Panc1 (cell line): ENCODE measurements at places on chromosomes 12 and 14. TPM values are rescaled to one million over a fixed set of nuclear protein-coding genes. Genes with fewer than 3 reads are reported as not detected.

Gene IGFBP6
- total RNA-seq: 4.7 TPM

GRCh38 chr14:105472486-105472991 lies 2.1 kb upstream of the CRIP2 start:
- DNase-seq: no peak
- H3K27ac ChIP-seq: peak overlapping the region; percentile 66
- no peaks in the 10 kb centered on the region for H3K27me3 ChIP-seq
- H3K36me3 ChIP-seq: no peaks in the 10 kb centered on the region; the same call in 1 of the 2 replicates
- H3K4me1 ChIP-seq: peaks cover 49% of the 10 kb centered on the region

GRCh38 chr12:50525422-50525821 lies 20.6 kb downstream of the DIP2B start:
- no peaks in the 10 kb centered on the region for H3K36me3 ChIP-seq
- H3K27me3 ChIP-seq: no peaks in the 10 kb centered on the region
- H3K4me1 ChIP-seq: peaks cover 7% of the 10 kb centered on the region; the same call in 1 of the 2 replicates
- H3K27ac ChIP-seq: no peak overlapping the region

GRCh38 chr12:2273751-2274150 lies 221.0 kb downstream of the CACNA1C start:
- no peaks in the 10 kb centered on the region for H3K36me3 ChIP-seq
- no peaks in the 10 kb centered on the region; the same call in 1 of the 2 replicates for H3K27me3 ChIP-seq
- no peak for DNase-seq
- H3K4me1 ChIP-seq: no peaks in the 10 kb centered on the region
- no peak overlapping the region for H3K4me3 ChIP-seq

- no peak overlapping the region for H3K27ac ChIP-seq
- peaks cover 22% of the 10 kb centered on the region for H3K36me3 ChIP-seq
- no peaks in the 10 kb centered on the region for H3K4me1 ChIP-seq
Observed at GRCh38 chr14:95107711-95108110, 49.6 kb downstream of the DICER1 start.

GRCh38 chr14:35220920-35221319 lies 71.3 kb upstream of the PSMA6 start:
- H3K4me3 ChIP-seq: no peak overlapping the region
- no peaks in the 10 kb centered on the region for H3K4me1 ChIP-seq
- no peaks in the 10 kb centered on the region for H3K27me3 ChIP-seq
- H3K27ac ChIP-seq: no peak overlapping the region
- no peak for DNase-seq

Gene SALL2
- total RNA-seq: 1.5 TPM

DNA sequence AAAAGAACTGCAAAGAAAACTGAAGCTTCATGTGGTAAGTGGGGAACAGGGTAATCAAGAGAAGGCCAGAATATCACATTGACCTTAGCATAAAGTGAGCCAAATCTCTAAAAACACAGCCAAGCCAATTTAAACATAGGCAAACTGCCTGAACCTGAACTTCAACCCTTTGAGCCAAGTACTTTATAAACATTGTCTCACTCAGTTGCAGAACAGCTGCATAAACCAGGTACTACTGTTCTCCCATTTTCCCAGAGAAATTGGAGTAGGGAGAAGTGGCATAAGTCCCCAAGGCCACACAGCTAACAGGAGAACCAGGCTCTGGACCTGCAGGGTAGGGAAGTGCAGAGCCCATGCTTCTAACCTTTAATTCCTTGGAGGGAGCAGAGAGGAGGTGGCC lies 30.4 kb upstream of the FKBP4 start:
- H3K4me3 ChIP-seq: no peak overlapping the region
- no peaks in the 10 kb centered on the region for H3K36me3 ChIP-seq
- H3K27me3 ChIP-seq: no peaks in the 10 kb centered on the region
- H3K27ac ChIP-seq: no peak overlapping the region

Gene OR4E2
- total RNA-seq: not detected

- H3K4me1 ChIP-seq: no peaks in the 10 kb centered on the region
- H3K4me3 ChIP-seq: no peak overlapping the region
- no peaks in the 10 kb centered on the region for H3K27me3 ChIP-seq
- no peaks in the 10 kb centered on the region for H3K36me3 ChIP-seq
- DNase-seq: no peak
Observed at GRCh38 chr12:98612696-98613334, 19.3 kb downstream of the SLC25A3 start.

GRCh38 chr12:75177997-75178396 lies 31.6 kb downstream of the KCNC2 start:
- no peaks in the 10 kb centered on the region for H3K36me3 ChIP-seq
- H3K4me1 ChIP-seq: no peaks in the 10 kb centered on the region
- DNase-seq: peak; percentile 67

- H3K4me1 ChIP-seq: no peaks in the 10 kb centered on the region
- no peak overlapping the region for H3K4me3 ChIP-seq
- no peaks in the 10 kb centered on the region for H3K36me3 ChIP-seq
- H3K27me3 ChIP-seq: no peaks in the 10 kb centered on the region
Observed at GRCh38 chr12:75097003-75097402, 112.6 kb downstream of the KCNC2 start.

Gene CLEC9A
- total RNA-seq: not detected

GRCh38 chr12:29283969-29284700 lies 96.8 kb downstream of the ERGIC2 start:
- H3K4me1 ChIP-seq: no peaks in the 10 kb centered on the region
- no peak for DNase-seq
- no peaks in the 10 kb centered on the region for H3K36me3 ChIP-seq
- H3K27ac ChIP-seq: no peak overlapping the region
- H3K4me3 ChIP-seq: no peak overlapping the region

Gene NGB
- not detected for total RNA-seq

Gene SCYL2
- total RNA-seq: 45.3 TPM

DNA sequence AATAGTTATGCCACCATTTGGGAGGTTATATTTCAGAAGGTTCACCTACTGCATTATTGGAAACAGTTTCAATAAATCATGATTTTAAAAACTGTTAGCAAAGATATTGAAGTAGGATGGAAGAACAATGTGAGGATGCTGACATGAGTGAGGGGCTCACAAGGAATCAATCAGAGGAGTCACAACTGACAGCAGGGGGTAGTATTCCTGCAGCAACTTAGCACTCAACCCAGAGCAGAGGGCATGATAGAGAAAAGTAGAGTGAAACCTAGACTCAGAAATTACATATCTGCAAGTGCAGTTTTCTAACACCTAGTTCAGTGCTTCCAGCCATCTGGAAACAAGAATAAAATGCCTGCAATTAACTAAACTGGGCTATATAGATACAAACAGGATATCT lies 772.5 kb upstream of the USP15 start:
- H3K27ac ChIP-seq: no peak overlapping the region
- no peaks in the 10 kb centered on the region for H3K4me1 ChIP-seq
- no peaks in the 10 kb centered on the region for H3K36me3 ChIP-seq
- H3K4me3 ChIP-seq: no peak overlapping the region
- no peak for DNase-seq

GRCh38 chr14:93538413-93538812 lies 107.7 kb downstream of the UNC79 start:
- no peaks in the 10 kb centered on the region for H3K36me3 ChIP-seq
- no peak overlapping the region for H3K4me3 ChIP-seq
- DNase-seq: no peak
- H3K27ac ChIP-seq: no peak overlapping the region
- no peaks in the 10 kb centered on the region for H3K4me1 ChIP-seq

- no peaks in the 10 kb centered on the region for H3K4me1 ChIP-seq
- no peak overlapping the region for H3K27ac ChIP-seq
- no peak for DNase-seq
- H3K36me3 ChIP-seq: no peaks in the 10 kb centered on the region
Observed at GRCh38 chr14:78610994-78611393, 440.8 kb downstream of the NRXN3 start.

DNA sequence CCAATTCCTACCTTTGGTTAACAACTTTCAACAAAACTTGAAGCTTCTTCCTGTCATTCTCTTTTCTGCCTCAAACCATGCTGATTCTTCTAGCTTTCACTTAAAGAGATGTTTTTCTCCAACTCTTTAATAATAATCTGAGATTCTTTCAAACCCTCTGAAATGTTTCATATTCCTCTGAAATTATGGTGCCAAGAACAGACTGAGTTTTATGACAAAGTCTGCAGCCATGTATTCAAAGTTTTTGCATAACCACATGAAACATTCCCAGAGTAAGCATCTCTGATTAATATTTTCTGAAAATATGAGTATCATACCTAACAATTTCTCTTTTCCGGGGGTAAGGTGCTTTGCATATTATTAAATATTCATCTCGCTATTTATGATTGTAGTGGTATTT lies 59.1 kb upstream of the DCN start:
- H3K4me3 ChIP-seq: no peak overlapping the region
- no peaks in the 10 kb centered on the region for H3K4me1 ChIP-seq
- no peak overlapping the region for H3K27ac ChIP-seq
- no peaks in the 10 kb centered on the region for H3K36me3 ChIP-seq
- DNase-seq: no peak

DNA sequence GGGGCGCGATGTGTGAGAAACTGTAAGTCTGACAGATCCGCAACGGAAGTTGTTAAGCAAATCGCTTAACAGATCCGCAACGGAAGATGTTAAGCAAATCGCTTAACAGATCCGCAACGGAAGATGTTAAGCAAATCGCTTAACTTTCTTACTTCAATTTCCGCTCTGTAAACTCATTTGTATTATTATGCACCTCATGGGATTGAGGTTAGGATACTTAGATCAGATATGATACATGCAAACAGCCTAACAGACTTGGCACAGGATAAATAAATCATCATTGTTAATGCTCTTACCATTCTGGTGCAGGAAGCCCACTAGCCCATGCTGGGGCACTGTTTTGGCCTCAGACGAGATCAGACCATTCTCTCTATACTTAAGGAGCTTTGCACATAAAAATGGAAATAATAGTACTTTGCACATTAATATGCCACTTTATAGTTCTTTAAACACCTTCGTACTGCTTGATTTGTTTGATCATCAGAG lies 399 bp downstream of the NCAPD2 start:
- peak overlapping the region; percentile 93 for H3K4me3 ChIP-seq
- H3K36me3 ChIP-seq: peaks cover 23% of the 10 kb centered on the region
- peak overlapping the region; percentile 97 for H3K27ac ChIP-seq
- no peak for DNase-seq
- peaks cover 17% of the 10 kb centered on the region for H3K4me1 ChIP-seq

DNA sequence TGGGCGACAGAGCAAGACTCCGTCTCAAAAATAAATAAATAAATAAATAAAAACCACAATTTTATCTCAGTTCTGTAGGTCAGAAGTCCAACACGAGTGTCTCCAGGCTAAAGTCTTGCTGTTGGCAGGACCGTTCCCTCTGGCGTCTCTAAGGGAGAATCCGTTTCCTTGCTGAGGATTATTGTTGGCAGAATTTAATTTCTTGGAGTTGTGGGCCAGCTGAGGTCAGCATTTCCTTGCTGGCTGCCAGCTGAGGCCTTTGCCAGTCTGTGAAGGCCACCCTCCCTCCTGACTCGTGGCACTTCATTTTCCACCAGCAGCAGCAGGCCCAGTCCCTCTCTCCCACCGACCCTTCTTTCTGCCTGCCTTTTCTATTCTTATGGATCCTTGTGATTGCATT lies 17.2 kb downstream of the PSMC1 start:
- H3K27ac ChIP-seq: no peak overlapping the region
- DNase-seq: no peak
- no peaks in the 10 kb centered on the region for H3K4me1 ChIP-seq

Gene GUCY2C
- total RNA-seq: 0.13 TPM

GRCh38 chr12:56683-57346 lies 9.8 kb upstream of the IQSEC3 start:
- peaks cover 48% of the 10 kb centered on the region for H3K27me3 ChIP-seq
- H3K4me3 ChIP-seq: no peak overlapping the region
- H3K27ac ChIP-seq: no peak overlapping the region
- no peaks in the 10 kb centered on the region for H3K36me3 ChIP-seq
- H3K4me1 ChIP-seq: no peaks in the 10 kb centered on the region
- no peak for DNase-seq

DNA sequence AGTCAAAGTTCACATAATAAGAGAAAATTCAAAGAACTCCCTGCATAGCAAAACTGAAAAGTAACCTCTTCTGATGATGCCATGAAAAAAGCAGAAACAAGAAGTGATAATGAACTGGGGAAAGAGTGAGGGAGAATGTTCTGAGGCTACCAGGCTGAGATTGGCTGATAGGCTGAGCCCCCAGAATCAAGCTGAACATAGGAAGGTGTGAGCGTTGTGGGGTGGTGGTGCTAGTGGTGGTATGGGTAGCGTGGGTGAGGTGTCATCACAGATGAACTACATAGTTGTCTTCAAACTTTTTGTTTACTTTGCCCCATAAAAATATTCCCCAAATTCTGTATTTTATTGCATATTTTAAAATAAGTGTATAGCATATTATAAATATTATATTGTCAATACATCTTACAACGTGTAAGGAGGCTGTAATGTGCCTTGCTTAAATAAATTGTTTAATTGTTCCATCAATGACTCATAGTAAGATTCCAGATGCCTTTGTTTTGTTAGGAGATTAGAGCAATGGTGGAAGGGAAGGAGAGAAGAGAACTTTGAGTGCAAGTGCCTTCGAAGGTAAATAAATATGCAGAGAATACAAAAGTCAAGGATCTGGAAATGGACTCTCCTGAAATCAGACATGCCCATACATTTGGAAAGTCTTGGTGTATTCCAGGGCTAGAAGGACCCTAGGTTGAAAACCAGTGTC lies 15.8 kb upstream of the CFAP54 start:
- no peak overlapping the region for H3K27ac ChIP-seq
- no peaks in the 10 kb centered on the region for H3K36me3 ChIP-seq
- no peaks in the 10 kb centered on the region for H3K4me1 ChIP-seq
- DNase-seq: no peak
- no peak overlapping the region for H3K4me3 ChIP-seq

GRCh38 chr12:55906056-55906455 lies 21.6 kb downstream of the PYM1 start:
- H3K36me3 ChIP-seq: no peaks in the 10 kb centered on the region
- H3K27me3 ChIP-seq: no peaks in the 10 kb centered on the region
- H3K4me3 ChIP-seq: no peak overlapping the region
- no peak overlapping the region for H3K27ac ChIP-seq
- DNase-seq: no peak

Gene GNB3
- 0.21 TPM for total RNA-seq

DNA sequence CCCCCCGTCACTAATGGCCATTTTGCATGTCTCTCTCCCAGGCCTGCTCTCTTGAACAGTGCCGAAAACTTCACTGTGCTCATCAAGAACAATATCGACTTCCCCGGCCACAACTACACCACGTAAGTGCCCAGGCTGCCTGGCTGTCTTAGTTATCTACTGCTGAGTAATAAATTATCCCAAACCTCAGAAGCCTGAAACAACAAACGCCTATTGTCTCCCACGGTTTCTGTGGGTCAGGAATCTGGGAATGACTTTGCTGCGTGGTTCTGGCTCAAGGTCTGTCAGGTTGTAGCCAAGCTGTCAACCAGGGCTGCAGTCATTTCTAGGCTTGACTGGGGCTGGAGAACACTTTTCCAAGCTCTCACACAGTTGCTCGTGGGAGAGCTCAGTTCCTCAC lies 32.6 kb downstream of the P2RX7 start:
- DNase-seq: no peak
- H3K4me3 ChIP-seq: no peak overlapping the region
- no peaks in the 10 kb centered on the region for H3K36me3 ChIP-seq
- H3K27me3 ChIP-seq: no peaks in the 10 kb centered on the region

- H3K4me1 ChIP-seq: peaks cover 8% of the 10 kb centered on the region; the same call in 1 of the 2 replicates
- H3K27me3 ChIP-seq: no peaks in the 10 kb centered on the region
- H3K27ac ChIP-seq: no peak overlapping the region
- DNase-seq: no peak
- H3K36me3 ChIP-seq: no peaks in the 10 kb centered on the region; the same call in none of the 2 replicates
- H3K4me3 ChIP-seq: no peak overlapping the region
Observed at GRCh38 chr12:57227315-57228115, 2.0 kb upstream of the SHMT2 start.

Gene FOXA1
- 8.7 TPM for total RNA-seq

GRCh38 chr14:52059649-52060048 lies 9.2 kb downstream of the NID2 start:
- H3K4me1 ChIP-seq: no peaks in the 10 kb centered on the region
- peaks cover 5% of the 10 kb centered on the region for H3K27me3 ChIP-seq
- no peak overlapping the region for H3K4me3 ChIP-seq

Gene FAM186B
- total RNA-seq: 0.13 TPM
